ENCODE measurements at places on chromosomes 7 and 10.

DNA sequence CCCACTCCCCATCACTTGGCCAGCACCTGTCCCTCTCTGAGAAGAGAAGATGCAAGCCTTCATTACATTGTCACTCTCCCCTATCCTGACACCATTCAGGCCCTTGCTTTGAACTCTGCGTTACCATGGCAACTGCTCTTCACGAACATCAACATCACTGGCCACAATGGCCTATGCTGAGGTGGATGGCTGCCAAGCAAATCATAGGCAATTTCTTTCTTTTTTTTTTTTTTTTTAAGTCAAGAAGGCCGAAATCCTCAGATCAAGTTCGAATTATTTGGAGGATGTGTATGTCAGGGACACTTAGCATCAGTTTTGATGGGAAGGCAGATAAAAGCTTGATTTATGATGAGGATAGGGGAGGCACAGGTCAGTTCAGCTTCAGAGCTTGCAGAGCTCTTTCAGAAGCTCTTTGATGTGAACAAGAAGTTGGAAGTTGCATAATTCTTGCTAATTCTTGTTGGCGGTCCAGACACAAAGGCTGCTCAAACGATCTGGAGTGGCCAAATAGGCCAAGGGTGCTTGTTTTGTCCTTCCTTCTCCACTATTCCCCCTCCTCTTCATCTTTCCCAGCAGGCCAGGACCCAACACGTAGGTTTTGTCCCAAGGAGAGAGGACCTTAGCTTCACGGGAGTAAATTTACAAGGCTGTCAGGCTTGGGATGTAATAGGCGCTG is 179.9 kb upstream of the NPVF start:
- DNase-seq, result no peak

- no peak for DNase-seq
Measured at GRCh38 chr7:28217143-28217542, 36.5 kb upstream of the JAZF1 start.

DNA sequence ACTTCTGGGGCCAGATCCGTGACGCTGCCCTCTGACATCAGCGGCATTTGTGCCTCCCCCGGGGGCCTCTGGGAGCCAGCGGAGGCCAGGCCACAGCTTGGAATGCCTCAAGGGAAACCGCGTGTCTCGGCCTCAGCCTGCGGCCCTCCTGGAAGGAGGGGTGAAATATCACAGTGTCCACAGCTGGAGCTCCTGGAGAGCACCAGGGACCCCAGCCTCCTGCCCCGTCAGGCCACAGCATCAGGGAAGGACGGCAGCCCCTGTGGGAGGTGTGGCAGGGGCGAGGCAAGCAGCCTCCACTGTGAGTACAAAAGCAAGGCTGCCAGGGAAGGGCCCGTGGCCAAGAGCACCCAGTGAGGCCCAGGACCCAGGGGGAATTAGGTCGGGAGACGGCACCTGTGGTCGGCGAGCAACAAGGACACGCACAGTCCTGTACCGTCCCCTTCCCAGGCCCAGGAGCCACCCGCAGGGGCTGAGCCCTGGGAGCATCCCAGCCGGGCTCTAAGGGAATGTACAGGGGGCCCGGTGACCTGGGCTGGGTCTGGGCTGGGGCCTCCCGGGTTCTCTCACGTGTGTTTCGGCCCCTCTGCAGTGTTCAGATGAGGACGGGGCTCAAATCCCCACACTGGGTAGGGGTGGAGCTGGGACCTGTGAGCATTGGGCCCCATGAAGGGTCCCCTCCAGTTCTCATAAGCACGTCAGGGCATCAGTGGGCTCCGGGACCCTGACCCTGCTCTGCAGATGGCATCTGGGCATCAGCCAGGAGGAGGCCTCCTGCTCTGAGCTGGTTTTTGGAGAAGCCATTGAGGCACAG is 18.7 kb upstream of the KNDC1 start:
- DNase-seq, result no peak

- DNase-seq, result no peak
Measured at GRCh38 chr7:25385506-25386136, 157.3 kb upstream of the NPVF start.

DNA sequence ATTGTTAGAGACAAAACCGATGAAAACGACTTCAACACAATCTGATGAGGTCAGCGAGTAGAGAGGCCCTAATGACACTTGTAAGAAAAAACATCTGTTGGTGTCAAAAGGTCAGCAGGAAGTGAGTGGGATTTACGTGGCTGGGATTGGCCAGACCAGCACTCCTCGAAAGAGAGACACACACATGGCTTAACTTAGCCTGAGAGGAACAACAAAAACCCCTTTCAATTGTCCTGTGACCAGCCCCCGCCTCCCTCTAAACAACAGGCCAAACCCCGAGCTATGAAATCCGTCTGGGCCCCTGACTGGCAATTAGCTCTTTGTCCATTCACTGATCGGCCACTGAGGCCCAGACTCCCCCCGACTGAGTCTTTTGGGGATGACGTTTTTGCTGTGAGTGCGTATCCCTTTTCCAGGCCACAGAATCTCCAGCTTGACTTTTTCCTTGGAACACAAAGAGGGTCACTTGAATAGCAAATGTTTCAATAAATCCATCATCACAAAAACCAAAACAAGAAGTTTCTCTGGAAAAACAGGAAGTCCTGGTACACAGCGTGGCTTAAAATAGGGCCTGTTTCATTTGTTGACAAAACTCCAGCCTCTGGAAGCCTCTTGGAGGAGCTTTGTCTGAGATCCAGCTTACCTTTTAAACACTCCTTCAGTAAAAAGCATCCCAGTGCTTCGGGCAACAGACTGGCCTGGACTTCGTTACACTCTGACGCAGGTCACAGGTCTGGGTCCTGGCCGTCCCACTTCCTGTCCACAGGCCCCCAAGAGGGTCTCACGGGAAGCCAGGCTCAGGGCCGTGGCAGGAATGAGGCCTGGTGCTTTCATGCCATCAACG is 103.0 kb downstream of the CTBP2 start:
- no peak for DNase-seq

GRCh38 chr10:73635781-73636180 is 5.5 kb downstream of the MYOZ1 start:
- DNase-seq, result no peak

- no peak for DNase-seq
Measured at GRCh38 chr10:58963723-58964124, 212.7 kb upstream of the PHYHIPL start.

DNA sequence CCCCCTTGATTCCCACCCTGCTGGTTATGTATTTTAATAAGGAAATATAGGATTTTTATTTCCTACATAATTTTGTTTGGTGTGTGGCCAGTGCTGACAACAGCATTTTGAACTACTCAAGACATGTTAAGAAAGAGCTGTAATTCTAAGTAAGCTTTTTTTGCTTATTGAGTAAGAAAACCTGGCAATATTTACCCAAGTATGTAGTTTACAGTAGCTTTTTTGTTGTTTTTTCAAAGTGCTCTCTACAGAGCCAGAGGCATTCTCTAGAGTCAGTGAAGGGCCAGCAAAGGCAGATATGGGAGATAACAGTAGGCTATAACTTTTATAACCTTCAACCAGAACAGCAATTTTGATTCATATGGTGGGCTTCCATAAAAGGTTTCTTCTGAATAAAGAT is 63.2 kb upstream of the TMEM168 start:
- no peak for DNase-seq

- DNase-seq, result no peak
Measured at GRCh38 chr10:101881036-101881774, 37.6 kb upstream of the KCNIP2 start.

GRCh38 chr7:2921653-2922347 is 77.7 kb upstream of the GNA12 start:
- no peak for DNase-seq

- no peak for DNase-seq
Measured at GRCh38 chr10:30357075-30357801, 8.2 kb upstream of the MTPAP start.

- DNase-seq, result no peak
Measured at GRCh38 chr7:114086914-114087652, 168.3 kb upstream of the PPP1R3A start.

DNA sequence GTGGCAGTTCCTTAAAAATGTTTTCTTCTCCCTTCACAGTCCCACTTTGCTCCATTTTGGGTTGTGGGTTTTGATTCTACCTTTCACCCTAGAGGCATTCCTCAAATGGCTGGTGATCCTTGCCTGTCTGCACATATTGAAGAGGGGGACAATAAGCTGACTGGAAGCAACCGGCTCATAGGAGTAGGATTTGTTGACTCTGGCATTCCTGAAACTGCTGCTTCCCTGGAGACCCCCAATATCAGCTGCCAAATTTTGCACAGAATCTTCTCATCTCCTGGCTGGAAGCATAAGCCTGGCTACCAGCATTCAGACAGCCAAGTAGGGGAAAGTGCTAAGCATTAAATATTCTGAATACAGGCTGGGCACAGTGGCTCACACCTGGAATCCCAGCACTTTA is 53.7 kb downstream of the KIF5B start:
- no peak for DNase-seq

DNA sequence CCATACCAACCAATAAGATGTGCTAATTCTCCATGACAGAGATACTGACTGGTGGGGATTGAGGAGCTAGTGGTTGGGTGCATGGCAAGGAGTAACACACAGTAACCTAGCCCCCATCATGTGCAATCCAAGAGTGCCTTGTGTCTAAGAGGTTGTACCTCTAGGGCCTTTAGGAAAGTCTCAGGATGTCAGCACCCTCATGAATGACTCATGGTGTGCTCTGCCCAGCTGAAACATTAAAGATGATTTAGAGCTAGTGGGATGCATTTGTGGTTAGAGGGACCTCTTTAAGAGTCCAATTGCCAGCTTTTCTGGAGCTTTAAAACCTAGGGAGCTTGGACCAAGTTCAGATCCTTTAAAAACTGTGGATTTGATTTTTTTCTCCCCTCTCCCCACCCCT is 181.1 kb downstream of the HERPUD2 start:
- DNase-seq, result no peak

DNA sequence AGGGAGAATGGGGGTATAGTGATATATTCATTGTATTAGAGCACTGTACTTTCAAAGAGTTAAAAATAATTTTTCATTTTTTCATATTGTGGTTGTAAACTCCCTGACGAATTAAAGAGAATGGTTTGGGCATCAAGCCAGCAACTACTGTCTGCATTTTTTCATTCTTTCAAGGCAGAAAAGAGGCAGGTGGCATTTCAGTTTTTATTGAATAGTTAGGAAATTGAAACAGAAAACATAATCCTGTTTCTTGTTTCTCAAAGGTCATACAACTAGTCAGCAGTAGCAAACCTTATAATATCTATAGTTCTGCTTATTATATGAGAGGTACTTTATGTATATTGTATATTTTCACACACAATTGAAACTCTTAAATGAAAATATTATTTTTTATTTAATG is 303.9 kb upstream of the KCND2 start:
- DNase-seq, result no peak

DNA sequence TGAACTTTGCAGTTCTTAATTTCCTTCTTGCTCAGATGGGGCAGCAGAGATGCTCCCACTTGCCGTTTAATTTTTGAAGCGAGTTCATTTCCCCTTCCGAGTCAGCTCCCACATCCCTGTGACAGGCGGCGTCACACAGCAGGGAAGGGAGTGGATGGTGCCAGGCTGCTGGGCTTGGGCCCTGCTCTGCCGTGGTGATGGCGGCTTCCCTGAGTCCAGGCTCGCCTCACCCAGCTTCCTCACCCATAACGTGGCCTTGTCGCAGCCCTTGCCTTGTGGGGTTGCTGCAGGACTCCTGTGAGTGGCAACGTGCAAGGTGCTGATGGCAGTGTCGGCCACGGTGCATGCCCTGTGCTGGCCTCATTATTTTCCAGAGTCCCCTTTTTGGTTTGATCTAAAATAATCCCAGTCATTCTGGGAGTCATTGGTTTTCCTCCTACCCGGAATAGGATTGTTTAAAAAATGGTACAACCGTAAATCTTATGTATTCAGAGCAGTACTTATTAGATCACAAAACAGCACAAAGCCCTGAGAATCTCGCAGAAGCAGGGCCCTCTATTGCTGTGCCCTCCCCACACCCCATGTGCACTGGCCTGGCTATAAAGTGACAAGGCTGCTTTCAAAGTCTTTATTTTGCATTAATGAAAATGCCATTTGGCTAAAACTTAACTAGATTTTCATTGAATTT is 260.1 kb downstream of the WDR37 start:
- DNase-seq, result no peak

DNA sequence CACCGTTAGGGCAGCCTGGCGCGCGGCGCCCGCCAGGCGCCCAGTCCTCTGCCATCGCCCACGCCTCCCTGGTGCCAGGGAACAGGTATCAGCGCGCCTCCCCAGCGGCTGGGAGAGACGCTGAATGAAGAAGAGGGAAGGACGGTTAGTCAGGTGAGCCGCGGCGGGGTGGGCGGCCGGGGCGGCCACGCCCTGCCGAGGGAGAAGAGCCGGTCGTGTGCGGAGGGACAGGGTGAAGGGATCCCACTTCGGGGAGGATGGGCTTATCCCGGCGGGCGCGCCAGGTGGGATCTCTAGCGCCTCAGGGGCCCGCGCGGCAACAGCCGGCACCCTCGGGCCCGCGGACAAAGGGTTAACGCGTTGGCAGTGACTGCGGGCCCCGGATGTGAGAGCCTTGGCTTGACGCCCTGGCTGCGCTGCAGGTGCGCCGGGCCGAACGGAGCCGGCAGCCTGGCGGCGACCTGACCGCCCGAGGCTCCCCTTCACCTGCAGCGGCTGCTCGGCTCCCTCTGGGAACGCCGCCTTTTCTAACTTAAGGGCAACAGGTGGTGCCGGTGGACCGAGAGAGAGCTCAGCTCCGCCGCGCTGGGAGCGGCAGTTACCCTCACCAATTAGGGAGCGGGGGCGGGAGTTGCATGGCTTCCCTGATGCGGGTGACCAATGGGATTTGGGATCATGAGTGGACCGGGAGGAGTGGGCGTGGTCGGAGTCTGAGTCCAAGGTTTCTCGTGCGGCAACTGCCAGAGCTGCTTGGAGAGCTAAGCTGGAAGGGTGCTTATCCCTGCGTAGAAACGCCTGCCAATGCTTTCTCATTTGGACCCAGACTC is at the start of gene ARL4A:
ARL4A (plus strand) TSS at position 743 of the 827 bp plus-strand sequence. CDS start 622 bp downstream, outside the sequence.
- peak; percentile 95 for DNase-seq

DNA sequence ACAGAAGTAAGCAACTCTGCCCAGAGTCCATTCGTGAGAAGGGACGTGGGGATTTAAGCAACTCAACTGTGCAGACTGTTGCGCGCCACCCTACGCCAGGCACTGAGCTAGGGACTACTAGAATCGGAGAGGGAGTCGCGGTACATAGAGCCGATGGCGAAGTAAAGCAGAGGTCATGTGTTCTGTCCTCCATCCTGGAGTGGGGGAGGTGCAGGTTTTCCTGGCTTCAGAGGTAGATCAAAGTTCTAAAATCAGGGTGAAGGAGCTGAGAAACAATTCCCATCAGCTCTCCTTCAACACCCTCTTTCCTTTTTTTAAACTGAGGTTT is 23.2 kb downstream of the SLC35G1 start:
- DNase-seq, result no peak

- DNase-seq, result no peak
Measured at GRCh38 chr7:29230871-29231345, 36.3 kb downstream of the CHN2 start.

- no peak for DNase-seq
Measured at GRCh38 chr10:4267086-4267773, 482.2 kb upstream of the KLF6 start.
